ENCODE measurements at places on chromosomes 3 and 15.

DNA sequence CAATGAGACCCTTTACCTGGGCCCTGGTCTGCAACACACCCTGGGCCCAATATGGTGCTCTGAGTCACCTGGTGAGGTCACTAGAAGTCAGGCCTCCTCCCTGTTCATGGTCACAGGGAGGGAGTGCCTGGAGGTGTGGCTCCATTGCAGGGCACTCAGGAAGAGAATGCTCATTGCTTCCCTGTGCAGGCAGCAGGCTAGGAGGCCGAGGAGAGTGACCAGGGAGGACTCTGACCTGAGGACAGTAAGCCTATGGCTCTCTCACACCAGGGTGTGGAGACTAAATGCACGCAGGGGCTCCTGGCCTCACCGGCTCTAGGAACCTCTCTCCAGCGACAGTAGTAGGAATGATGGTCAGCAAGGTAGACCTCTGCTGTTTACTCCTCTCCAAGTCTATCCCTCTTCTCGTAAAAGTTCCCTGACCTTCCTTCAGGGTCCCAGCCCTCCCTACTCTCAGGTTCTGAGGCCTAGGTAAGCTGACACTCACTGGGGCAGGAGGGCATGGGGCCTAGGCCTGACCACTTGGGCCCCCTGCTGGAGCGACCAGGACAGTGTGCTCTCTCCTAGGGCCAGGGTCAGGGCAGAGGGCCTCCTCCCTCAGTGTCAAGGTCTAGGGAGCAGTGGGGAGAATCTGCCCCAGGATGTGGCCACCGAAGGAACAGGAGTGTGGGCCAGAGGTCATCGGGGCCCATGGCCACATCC is 9.6 kb upstream of the SLCO2A1 start:
- no peak for DNase-seq

- DNase-seq = no peak
These were observed 52.9 kb downstream of the PPCDC start for GRCh38 chr15:75076277-75076676.

GRCh38 chr15:29083858-29084257 is 185.8 kb downstream of the NSMCE3 start:
- DNase-seq = no peak

- DNase-seq = no peak
These were observed 21.5 kb upstream of the MYO1E start for GRCh38 chr15:59394166-59394661.

DNA sequence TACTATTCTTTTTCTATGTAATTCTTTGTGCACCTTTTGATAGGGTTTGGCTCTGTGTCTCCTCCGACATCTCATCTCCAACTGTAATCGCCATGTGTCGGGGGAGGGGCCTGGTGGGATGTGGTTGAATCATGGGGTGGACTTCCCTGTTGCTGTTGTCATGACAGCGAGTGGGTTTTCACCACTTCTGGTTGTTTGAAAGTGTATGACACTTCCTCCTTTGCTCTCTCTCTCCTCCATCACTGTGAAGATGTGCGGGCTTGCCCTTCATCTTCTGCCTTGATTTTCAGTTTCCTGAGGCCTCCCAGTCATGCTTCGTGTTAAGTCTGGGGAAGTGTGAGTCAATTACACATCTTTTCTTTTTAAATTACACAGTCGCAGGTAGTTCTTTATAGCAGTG is 225.8 kb upstream of the DPPA4 start:
- DNase-seq = no peak

- no peak for DNase-seq
These were observed 196.9 kb upstream of the SLC2A2 start for GRCh38 chr3:171223396-171223795.

DNA sequence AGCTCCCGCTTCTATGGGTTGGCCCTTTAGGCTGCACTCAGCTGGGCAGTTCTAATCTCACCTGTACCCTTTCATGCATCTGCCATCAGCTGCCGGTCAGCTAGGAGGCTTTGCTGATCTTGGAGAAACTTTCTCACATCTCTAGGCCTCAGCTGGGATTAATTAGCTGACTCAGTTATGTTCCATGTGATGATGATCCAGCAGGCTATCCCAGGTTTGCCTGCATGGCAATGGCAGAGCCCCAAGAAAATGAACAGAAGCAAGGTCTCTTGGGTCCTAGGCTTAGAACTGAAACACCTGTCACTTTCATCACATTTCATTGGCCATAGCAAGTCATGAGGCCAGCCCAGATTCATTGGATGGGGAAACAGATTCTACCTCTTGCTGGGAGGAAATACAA is 304.6 kb upstream of the TBC1D5 start:
- peak; percentile 28 for DNase-seq

GRCh38 chr3:138032567-138032966 is 22.6 kb downstream of the CLDN18 start:
- no peak for DNase-seq

GRCh38 chr3:66938338-66938963 is 59.7 kb upstream of the KBTBD8 start:
- peak; percentile 60 for DNase-seq

DNA sequence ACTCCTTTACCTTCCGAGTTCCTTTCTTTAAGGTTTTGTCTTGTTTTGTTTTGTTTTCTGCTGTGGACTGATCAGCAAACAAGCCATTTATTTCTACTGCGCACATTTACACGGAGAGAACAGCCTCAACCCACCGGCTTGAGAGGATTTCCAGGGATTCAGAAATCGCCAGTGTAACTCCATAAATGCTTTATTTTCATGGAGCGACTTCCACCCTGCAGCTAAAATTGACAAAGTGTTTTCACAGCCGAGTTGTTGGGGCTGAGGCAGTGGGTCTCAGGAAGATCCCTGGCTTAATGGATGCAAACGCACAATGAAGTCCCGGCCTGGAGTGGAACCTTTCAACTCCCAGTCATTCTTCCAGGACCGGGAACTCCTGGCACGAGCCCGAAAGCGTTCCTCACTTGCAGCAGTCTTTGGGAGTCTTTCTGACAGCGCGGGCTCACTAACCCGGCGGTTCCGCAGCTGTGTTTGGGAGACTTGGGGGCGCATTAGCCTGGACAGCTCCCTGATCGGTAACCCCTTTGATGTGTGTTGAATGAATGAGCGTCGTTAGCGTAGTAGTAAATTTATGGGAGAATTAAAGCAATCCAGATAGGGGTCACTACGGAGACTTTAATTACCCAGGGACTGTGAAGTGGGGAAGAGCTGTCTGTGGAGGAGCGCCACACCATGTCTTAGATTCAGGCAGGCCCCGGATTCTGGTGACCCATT is 785 bp upstream of the MYRIP start:
- peak; percentile 6 for DNase-seq

DNA sequence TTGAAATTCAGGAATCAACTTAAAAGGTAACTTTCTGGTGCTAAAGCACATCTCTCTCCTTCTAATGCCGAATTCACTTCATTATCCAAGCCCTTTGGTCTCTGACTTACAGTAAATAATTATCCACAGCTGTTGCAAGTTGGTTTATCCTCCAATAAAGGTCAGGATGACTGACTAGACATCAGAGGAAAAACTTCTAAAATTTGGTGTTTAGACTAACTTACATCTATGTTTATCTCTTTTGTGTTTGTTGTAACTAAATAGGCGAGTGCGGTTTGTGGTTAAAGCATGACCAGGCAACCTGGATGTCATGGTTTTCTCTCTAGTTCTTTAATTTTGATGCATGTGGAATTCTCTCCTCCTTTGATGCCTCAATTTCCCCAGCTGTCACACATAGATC is 237.4 kb upstream of the LRTM1 start:
- DNase-seq = no peak

GRCh38 chr3:46947981-46948791 is 28.4 kb downstream of the CCDC12 start:
- DNase-seq = peak; percentile 27

DNA sequence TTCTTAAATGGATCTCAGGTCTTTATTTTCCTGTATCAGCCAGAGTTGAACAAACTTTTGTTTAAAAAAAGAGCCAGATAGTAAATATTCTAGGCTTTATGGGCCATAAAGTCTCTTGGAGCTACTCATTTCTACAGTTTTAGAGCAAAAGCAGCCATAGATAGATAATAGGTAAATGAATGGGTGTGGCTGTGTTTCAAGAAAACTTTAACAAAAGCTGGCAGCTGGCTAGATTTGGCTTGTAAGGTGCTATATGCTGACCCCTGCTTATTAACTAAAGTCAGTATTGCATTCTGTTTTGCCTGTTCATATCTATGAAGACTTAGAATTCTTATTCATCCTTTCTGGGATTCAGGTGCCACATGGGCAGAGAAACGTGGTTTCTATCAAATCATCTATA is 29.0 kb downstream of the MFN1 start:
- no peak for DNase-seq

GRCh38 chr3:137694836-137695235 is 69.3 kb upstream of the SOX14 start:
- no peak for DNase-seq

- DNase-seq = no peak
These were observed 66.4 kb downstream of the DCUN1D1 start for GRCh38 chr3:182913889-182914288.

DNA sequence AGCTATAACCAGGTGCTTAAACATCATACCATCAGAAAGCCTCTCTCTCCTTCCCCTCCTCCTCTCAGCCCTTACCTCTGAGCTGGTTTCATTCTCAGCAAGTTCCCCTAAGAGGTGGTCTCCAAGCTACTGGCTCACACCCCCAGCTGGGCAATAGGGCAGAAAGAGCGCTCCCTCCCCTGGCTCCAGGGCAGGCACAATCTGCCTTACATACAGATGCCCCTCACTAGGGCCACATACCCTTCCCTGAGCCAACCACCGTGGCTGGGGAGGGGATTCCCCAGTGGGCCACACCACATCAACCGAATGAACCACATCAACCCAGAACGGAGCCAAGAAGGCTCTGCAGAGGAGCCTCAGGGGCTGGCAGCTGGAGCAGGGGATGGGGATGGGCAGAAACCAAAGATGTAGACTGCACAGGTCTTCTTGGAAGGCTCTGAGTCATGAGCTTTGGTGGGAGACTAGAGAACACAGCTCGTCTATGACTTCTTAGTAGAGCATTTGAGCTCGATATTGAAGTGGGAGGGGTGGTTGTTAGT is 4.6 kb upstream of the FBLN2 start:
- DNase-seq = peak; percentile 97

- no peak for DNase-seq
These were observed 127.2 kb downstream of the NFKBIZ start for GRCh38 chr3:101976473-101976872.

- peak; percentile 72 for DNase-seq
These were observed 42.8 kb upstream of the RAF1 start for GRCh38 chr3:12706504-12707253.
